ENCODE measurements at places on chromosomes 7 and 10.
A peak's percentile ranks its signal among the peaks of the same experiment; 100 is the strongest.

GRCh38 chr7:26685606-26686005, 178.8 kb downstream of the SKAP2 start:
- no peak for DNase-seq

GRCh38 chr10:11870461-11870780, 47.3 kb downstream of the PROSER2 start:
- no peak for DNase-seq

- DNase-seq, result peak; percentile 8
These were observed 41.6 kb upstream of the KCNMA1 start for GRCh38 chr10:77679217-77679616.

GRCh38 chr10:50855015-50855414, 30.4 kb downstream of the A1CF start:
- DNase-seq, result no peak

DNA sequence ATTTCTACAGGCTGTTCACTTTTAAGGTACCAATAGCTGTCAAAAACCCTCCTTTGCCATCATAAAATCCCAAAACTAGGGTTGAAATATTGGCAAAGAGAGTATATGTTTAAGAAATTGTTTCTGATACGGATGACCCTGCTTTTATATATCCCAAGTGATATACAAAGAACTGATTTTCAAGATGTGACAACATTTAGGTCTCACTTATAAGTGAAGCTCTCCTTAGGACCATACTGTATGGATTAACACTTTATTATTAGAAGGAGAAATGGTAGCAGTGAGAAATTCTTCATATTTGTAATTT, 11.0 kb upstream of the CRPPA start:
- no peak for DNase-seq

GRCh38 chr10:13439313-13440184, 89.3 kb downstream of the BEND7 start:
- DNase-seq, result no peak

- DNase-seq, result no peak
These were observed 148.2 kb downstream of the KCND2 start for GRCh38 chr7:120421151-120421651.

- DNase-seq, result no peak
These were observed 112.7 kb upstream of the NANOS1 start for GRCh38 chr10:118916777-118917176.

DNA sequence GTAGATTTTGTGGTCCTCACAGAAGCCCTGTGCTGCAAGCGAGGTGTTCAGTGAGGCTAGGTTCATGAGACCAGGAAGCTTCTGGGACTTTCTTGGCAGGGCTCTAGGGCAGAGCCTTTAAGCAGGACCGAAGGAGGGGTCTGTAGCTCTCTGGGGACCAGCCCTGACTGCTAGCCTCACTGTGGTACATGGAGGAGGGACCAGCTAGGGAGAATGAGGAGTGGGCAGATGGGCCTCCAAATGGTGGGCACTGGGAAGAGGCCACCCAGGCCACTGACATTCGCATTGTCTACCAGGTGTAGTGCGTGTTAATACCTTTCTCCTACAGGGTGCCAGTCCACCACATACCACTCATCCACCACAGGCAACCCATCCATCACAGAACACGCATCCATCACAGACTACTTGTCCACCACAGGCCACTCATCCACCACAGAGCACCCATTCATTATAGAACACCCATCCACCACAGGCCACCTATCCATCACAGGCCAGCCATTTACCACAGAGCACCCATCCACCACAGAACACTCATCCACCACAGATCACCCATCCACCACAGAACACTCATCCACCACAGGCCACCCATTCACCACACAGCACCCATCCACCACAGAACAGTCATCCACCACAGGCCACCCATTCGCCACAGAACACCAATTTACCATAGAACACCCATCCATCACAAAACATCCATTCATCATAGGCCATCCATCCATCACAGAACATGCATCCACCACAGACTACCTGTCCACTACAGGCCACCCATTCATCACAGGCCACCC, 31.6 kb upstream of the ZNF488 start:
- DNase-seq, result no peak

GRCh38 chr10:69334302-69335062, 56.2 kb downstream of the HK1 start:
- DNase-seq, result peak; percentile 96

DNA sequence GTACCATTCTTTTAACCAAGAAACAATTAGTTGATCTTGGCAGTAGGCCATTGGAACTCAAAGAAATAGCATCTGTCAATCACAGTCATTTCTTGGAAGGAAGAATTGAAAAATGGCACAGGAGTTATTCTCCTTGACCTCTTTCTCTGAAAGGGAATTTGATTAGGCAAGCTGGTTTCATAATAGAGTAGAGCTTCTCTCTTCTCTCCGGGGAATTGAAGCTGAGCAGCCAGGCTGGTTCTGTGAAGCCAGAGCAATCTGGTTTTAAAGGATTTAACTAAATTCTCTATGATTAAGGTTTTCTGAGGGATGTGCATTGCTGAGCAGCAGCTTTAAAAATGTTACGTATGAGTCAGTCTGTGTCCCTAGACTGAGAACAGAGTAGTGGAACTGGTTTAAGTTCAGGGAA, 70.2 kb downstream of the AHCYL2 start:
- no peak for DNase-seq

GRCh38 chr7:11021468-11021867, 47.8 kb downstream of the PHF14 start:
- no peak for DNase-seq

- no peak for DNase-seq
These were observed 48.0 kb upstream of the SP8 start for GRCh38 chr7:20834656-20835055.

DNA sequence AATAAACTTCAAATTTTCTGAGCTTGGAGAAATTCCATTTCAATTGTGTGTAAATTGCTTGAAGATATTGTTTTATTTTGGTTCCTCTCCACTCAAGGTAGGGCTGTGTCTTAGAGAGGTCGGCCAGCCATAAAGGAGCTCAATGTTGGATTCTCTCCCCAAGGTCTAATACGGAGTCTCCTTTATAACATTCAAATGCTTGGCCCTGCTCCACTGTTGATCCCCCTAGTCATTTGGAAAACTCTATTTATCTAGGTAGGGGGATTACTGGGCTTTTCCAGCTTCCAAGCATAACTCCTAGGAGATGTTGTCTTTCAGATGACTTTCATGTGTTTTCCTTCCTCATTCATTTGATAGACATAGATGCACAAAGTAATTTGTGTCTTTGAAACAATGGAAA, 170.9 kb downstream of the LRMDA start:
- DNase-seq, result no peak

DNA sequence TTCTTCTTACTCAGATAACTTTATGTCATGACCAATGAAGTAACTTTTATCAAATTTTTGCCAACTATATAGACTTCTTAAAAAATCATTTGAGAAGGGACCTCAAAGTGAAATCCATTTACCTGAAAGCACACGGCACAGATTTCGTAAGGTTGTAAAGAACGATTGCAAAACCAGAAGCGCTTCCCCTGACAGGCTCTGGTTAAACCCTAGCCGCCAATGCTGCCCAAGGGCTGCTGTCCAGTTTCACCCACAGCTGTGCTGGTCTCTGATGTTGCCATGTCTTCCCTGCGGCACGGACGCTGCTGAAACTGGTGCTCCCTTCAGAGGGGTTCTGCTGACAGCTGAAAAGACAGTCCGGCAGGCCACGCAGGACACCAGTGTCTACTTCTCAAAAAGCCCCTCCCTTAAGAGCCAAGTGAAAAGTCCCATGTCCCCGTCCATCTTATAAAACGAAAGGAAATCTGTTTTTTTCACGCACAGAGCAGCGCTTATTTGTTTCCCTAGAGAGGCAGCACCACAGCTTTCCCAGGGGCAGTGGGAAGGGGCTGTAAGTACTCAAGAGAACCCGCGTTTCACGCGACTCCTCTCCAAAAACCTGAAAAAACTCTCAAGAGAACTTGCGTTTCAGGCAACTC, 32.5 kb downstream of the GNA12 start:
- peak; percentile 57 for DNase-seq

DNA sequence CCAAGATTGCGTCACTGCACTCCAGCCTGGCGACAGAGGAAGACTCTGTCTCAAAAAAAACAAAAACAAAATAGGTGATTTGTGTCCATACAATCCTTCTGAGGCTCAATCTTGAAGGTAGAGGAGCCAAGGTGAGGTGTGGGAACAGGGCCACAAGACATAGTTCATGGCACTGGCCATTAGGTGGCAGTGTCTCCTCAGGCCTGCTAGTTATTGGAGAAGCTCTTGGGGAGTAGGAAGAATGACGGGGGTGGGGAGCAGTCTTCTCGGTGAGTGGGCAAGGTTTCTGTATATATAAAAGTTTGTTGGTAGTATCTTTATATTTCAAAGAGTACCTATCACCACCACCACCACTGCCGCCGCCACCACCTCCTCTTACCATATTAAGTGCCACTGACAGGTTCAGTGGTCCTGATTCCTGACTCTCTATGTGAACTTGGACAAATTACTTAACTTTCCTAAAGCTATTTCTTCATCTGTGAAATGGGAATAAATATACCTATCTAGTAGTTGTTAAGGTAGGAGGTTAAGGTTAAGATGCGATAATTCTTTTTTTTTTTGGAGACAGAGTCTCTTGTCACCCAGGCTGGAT, 24.0 kb downstream of the CCSER2 start:
- peak; percentile 77 for DNase-seq

DNA sequence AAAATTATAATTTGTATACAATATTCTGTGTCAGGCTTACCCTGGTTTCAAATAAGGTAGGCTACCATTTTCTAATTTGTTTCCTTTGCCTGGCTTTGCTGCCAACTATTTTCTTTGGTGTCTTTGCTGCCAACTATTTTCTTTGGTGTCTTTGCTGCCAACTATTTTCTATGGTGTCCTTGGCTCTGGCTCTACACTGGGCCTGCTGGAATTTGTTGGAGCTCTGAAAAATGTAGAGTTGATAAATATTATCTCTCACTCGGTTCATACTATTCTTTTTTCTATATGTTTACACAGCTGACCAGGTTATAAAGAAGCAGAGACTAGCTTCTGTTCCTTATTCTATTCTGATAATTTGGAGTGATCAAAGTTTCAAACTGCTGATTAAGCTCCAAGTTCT, 768.0 kb upstream of the PHF14 start:
- DNase-seq, result no peak

DNA sequence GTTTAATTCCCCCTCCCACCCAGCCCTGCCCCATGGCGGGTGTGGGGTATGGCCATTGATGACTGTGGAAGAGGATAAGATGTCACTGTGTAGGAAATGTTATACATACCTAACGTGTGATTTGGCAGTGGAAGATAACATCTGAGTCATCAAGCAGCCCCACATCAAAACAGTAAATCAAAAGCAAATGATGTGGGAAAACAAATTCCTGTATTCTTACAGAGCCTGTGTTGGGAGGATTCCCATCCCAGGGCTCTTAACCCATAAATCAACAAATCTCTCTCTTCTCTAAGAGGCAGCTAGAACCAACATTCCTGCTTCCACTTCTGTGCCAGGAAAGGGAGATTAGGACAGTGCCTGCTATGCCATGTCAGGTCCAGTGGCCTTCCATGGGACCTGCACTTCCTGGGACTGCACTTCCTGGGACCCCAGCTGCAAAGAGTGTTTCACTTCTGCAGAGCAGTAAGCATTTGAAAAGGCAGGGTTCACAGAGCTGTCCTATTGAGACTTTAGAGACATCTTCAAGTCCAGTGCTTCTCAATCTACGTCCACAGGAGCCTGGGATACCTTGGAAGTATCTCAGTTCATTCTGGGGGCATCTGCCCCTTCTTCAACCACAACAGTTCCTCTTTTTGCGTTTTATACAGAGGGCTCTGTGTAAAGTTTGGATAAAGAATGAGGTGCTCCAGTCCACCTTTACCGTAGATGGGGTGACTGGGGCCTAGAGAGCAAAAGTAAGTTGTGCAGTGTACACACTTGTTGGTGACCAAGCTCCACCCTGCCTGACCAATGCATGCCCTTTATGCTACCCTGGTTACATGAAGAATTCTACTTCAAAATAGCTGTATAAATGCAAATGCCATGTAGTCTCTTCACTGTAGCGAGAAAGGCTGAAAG, 45.7 kb downstream of the ATXN7L1 start:
- DNase-seq, result peak; percentile 93

- peak; percentile 57 for DNase-seq
These were observed 6.1 kb upstream of the TMEM184A start for GRCh38 chr7:1562116-1562515.

DNA sequence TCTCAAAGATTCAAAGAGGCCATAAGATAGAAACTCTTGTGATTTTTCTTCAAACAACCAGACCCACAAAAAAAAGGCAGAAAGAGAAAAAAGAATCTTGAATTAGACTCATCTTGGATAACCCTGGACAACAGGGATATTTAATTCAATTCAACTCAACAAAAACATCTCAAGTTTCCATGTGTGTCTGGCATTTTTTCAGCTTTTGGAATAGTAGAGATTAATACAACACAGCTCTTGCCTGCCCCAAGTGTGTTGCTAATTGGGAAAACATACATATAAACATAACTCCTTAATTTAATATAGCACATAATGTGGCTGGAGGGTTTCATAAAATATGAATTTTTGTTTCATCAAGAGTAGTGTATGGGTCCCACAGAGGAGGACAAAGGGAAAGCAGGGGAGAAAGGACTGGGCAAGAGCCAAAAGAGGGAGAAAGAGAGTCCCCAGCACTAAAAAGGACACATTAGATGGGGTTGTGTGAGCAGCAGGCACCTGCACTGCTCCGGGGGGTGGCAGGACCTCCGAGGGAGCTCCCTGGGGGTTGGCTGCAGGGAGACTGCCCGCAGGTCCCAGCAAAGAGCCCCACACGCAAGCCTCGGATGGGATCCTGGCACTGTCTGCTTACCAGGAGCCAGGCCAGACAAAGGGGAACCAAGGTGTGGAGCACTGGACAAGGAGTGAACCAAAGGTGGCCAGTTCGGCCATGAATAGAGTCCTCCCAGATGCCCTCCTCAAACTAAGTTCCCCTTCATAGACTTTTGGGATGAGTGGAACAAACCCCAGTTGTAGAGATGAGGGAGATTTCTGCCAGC, 65.6 kb upstream of the TMEM72 start:
- DNase-seq, result peak; percentile 31

DNA sequence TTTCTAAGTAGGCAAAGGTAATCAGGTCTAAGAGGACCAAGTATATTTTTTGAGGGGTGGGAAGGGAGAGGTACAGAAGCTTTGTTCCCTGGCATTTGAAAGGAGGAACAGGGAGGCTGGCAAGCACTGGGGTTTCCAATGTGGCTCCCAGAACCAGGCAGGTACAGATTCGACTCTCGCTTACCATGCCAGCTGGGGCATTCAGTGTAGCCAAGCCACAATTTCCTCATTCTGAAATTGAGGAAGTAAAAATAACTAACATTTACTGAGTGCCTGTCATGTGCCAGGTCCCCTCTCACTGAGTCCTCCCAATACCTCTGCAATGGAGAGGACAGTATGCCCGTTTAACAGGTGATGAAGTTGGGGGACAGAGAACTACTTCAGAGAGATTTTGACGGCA, 45.9 kb upstream of the BET1 start:
- DNase-seq, result no peak

DNA sequence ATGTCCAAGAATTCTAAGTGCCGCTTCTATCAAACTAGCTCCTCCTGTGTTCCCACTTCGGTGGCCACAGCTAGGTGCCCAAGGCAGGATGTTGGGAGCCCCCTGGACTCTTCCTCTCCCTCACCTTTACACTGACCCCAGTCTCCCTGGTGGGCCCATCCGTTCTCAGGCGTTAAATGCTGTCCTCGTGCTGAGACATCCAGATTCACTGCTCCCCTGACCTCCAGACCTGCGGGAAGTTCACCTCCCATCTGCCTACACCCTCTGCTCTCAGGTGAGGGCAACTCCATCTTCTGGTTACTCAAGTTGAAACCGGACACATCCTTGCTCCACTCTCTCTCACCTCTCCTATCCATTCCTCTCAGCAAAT, 114.3 kb downstream of the ARHGAP22 start:
- DNase-seq, result peak; percentile 29

All from islet precursor cell (in vitro differentiated cells).